ENCODE measurements at places on chromosomes 5 and 9. TPM values are rescaled to one million over a fixed set of nuclear protein-coding genes. Genes with fewer than 3 reads are reported as not detected.

The IGFBPL1 gene
- 0.87 TPM for total RNA-seq

DNA sequence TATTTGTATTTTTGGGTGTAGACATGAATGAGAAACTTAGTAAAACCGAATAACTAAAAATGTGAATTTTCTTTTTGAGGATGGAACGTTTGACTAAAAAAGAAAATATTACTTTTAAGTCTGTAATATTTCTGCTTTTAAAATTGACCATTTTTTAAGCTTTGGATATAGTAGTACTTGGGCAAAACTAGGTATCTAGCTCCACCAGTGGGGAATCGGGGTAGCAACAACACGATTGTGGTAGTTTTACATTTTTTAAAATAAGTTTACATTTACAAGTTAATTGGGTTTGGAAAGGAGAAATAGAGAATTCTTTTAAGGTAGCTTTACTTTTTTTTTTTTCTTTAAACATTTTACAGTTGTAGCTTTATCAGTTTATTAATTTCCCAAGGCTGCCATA, 154.4 kb downstream of the MAN2A1 start:
- H3K27ac ChIP-seq, result no peak overlapping the region
- no peak overlapping the region for H3K4me3 ChIP-seq
- no peak for DNase-seq
- no peaks in the 10 kb centered on the region for H3K4me1 ChIP-seq
- peaks cover 36% of the 10 kb centered on the region for H3K36me3 ChIP-seq
- H3K27me3 ChIP-seq, result no peaks in the 10 kb centered on the region

GRCh38 chr9:26973989-26974388, 17.8 kb downstream of the IFT74 start:
- H3K4me1 ChIP-seq, result no peaks in the 10 kb centered on the region
- H3K27ac ChIP-seq, result no peak overlapping the region
- H3K27me3 ChIP-seq, result no peaks in the 10 kb centered on the region
- DNase-seq, result no peak
- H3K36me3 ChIP-seq, result no peaks in the 10 kb centered on the region
- no peak overlapping the region for H3K4me3 ChIP-seq

GRCh38 chr5:54845567-54845941, 139.8 kb downstream of the ESM1 start:
- no peaks in the 10 kb centered on the region for H3K4me1 ChIP-seq
- no peak for DNase-seq
- H3K36me3 ChIP-seq, result no peaks in the 10 kb centered on the region
- H3K27me3 ChIP-seq, result no peaks in the 10 kb centered on the region
- no peak overlapping the region for H3K27ac ChIP-seq

GRCh38 chr5:129554134-129554904, 94.2 kb downstream of the ADAMTS19 start:
- DNase-seq, result no peak
- H3K27ac ChIP-seq, result no peak overlapping the region
- H3K36me3 ChIP-seq, result no peaks in the 10 kb centered on the region
- H3K4me1 ChIP-seq, result no peaks in the 10 kb centered on the region
- H3K27me3 ChIP-seq, result no peaks in the 10 kb centered on the region

The MSX2 gene
- total RNA-seq, result 0.52 TPM

The SLC6A3 gene
- 0.52 TPM for total RNA-seq

The CHD1 gene
- 33.3 TPM for total RNA-seq

DNA sequence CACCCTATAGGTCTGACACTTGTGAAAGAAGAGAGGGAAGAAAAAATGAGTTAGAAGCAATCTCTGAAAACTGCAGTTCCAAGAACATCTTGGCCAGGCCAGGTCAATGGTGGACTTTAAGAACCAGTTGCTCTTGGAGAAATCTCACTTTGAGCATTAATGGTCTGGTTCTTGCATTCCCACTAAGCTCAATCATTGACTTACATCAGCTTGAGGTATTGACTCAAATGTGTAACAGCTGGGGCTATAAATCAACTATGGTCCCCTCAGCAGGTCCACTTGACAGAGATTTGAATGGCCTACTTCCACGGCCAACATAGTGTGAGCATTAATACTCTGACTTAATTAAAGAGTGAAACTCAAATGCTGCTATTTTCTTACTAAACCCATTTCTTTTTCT, 357.8 kb upstream of the RGMB start:
- no peak overlapping the region for H3K27ac ChIP-seq
- DNase-seq, result no peak
- H3K4me3 ChIP-seq, result no peak overlapping the region
- H3K36me3 ChIP-seq, result no peaks in the 10 kb centered on the region

DNA sequence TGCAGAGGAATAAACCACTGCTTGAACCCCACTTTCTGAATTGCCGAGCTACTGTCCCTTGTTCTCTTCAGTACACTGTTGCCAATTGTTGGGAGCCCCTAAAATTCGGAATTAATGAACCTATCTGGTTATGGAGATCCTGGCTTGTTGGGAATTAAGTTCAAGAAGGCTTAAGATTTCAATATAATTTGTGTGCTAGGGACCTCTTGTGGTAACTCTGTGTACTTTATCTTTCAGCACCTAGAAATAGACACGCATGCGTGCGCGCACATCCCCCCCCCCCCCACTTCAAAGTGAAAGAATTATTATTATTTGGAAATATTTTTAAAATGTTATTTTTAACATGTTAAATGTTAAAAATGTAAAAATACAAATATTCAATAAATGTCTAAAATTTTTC, 53.3 kb upstream of the FAM169A start:
- H3K27ac ChIP-seq, result no peak overlapping the region
- DNase-seq, result no peak
- H3K36me3 ChIP-seq, result no peaks in the 10 kb centered on the region
- H3K27me3 ChIP-seq, result no peaks in the 10 kb centered on the region
- no peak overlapping the region for H3K4me3 ChIP-seq

DNA sequence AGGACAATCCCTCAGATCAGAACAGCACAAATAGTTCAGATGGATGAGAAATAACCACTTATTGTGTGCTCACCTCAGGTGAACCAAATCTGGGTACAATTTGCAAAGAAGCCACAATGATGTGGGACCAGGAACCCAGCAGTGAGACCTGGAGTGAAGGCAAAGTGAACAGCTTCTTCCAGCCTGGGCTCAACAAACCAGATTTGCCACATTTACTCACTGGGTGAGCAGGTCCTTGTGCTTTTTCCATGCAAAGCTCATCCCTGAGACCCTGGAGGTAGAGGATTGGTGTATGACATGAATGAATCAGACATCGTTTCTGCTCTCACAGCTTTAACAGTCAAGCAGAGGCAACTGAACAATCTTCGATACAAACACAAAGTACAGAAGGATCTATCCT, 29.1 kb upstream of the GRIA1 start:
- H3K4me3 ChIP-seq, result no peak overlapping the region
- H3K27ac ChIP-seq, result no peak overlapping the region
- no peaks in the 10 kb centered on the region for H3K27me3 ChIP-seq
- H3K4me1 ChIP-seq, result no peaks in the 10 kb centered on the region

DNA sequence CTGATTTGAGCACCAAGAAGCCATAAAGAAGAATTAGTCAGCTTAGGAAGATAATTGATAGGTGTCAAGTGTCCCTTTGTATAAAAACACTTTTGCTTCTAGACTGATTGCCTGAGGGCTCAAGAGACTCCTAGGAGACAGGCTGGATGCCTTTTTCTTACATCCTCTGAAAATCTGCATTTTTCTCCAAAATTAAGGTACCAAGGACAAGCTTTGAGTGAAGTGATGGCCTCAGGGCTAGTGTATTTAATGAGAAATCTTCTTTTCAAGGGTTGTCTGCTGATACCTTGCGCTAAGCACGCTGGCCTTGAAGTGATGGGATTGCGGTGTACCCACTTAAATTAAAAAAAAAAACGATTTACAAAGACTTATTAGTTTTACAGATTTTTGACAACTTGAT, 304.0 kb downstream of the TLR4 start:
- H3K36me3 ChIP-seq, result no peaks in the 10 kb centered on the region
- H3K27me3 ChIP-seq, result no peaks in the 10 kb centered on the region
- H3K27ac ChIP-seq, result no peak overlapping the region
- no peak for DNase-seq

GRCh38 chr5:71830681-71831539, 111.8 kb downstream of the CARTPT start:
- no peaks in the 10 kb centered on the region for H3K27me3 ChIP-seq
- no peaks in the 10 kb centered on the region for H3K36me3 ChIP-seq
- no peak overlapping the region for H3K4me3 ChIP-seq
- H3K27ac ChIP-seq, result no peak overlapping the region

DNA sequence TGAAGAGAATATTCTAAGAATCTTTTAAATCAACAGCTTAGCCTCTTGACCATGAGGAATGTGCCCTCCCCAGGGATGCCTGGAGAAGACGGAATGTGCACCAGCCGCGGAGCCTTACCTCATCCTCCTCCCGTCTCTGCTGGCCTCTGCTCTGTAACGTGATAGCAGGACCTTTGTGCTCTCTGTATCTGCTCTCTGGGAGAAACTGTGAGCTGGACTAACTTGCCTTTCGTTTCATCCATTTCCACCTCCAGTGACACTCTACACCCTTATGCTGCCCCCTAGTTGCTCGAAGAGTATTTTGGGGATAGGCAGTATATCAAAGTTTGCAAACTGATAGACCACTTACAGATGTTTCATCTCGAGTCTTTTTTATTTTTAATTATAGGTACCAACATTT, 141.4 kb downstream of the NPR3 start:
- DNase-seq, result no peak
- peaks cover 4% of the 10 kb centered on the region for H3K4me1 ChIP-seq
- no peaks in the 10 kb centered on the region for H3K36me3 ChIP-seq
- no peak overlapping the region for H3K4me3 ChIP-seq

GRCh38 chr9:35791297-35791921, at the start of gene NPR2:
TSS of gene NPR2 (plus strand) at chr9:35791591. CDS start at chr9:35792409, 818 bp downstream.
- peak within 1 kb of the TSS; percentile 50 for H3K4me3 ChIP-seq
- no peaks in the 10 kb centered on the region for H3K36me3 ChIP-seq

GRCh38 chr5:1850324-1851154, 32.2 kb downstream of the IRX4 start:
- no peak overlapping the region for H3K4me3 ChIP-seq
- H3K27me3 ChIP-seq, result peaks cover 63% of the 10 kb centered on the region
- no peaks in the 10 kb centered on the region for H3K36me3 ChIP-seq
- H3K4me1 ChIP-seq, result no peaks in the 10 kb centered on the region
- no peak for DNase-seq
- H3K27ac ChIP-seq, result no peak overlapping the region

The FAM200C gene
- total RNA-seq, result 2.8 TPM

The WDR38 gene
- not detected for total RNA-seq

DNA sequence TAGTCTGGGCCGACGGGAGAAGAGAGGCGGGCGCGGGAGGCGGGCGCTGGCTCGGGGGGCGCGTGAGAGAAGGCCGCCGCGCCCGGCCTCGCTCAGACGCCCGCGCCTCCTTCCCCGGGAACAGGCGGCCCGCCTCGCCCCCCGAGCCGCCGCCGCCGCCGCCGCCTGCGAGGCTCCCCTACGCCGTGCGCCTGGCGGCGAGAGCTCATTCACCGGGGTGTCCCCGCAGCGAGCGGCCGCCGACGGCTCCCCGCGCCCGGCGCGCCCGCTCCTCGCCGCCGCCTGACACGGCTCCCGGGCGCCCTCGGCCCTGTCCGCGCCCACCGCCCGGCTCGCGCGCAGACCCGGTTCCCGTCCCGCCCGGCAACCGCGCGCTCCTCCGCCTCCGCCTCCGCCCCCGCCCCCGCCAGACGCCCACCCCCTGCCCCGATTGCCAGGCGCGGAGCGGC, at the start of gene GNAQ:
Gene GNAQ, minus strand, starts transcription at position 368 of the 449 bp plus-strand sequence. CDS start 576 bp downstream, outside the sequence.
- H3K27ac ChIP-seq, result peak within 1 kb of the TSS; percentile 94
- H3K4me1 ChIP-seq, result peaks cover 36% of the 10 kb centered on the region
- DNase-seq, result peak; percentile 78
- H3K36me3 ChIP-seq, result no peaks in the 10 kb centered on the region
- H3K4me3 ChIP-seq, result peak within 1 kb of the TSS; percentile 63

The RLN1 gene
- not detected for total RNA-seq

DNA sequence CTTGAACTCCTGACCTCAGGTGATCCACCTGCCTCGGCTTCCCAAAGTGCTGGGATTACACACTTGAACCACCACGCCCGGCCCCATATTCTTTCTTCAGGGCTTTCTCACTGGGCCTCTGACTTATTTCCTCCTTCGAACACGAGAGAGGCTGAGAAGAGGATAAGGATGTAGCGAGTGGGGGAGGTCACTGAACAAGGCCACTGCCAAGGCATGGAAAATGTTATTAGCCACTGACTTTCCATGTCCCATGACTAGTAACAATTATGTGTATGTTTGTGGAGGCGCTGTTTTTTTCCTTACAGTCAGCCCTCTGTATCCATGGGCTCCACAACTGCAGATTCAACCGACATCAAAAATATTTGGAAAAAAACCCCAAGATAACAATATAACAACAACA, 12.3 kb upstream of the FCHSD1 start:
- peaks cover 7% of the 10 kb centered on the region for H3K36me3 ChIP-seq
- DNase-seq, result no peak
- H3K4me1 ChIP-seq, result no peaks in the 10 kb centered on the region
- no peak overlapping the region for H3K4me3 ChIP-seq
- H3K27me3 ChIP-seq, result no peaks in the 10 kb centered on the region

The C1QTNF2 gene
- total RNA-seq, result 2.2 TPM

- peak within 1 kb of the TSS; percentile 90 for H3K4me3 ChIP-seq
- DNase-seq, result peak; percentile 94
- H3K4me1 ChIP-seq, result peaks cover 42% of the 10 kb centered on the region
- no peaks in the 10 kb centered on the region for H3K27me3 ChIP-seq
- peak within 1 kb of the TSS; percentile 82 for H3K27ac ChIP-seq
- H3K36me3 ChIP-seq, result no peaks in the 10 kb centered on the region
Measured at GRCh38 chr5:140346348-140347221, at the start of gene HBEGF. TSS of gene HBEGF (minus strand) at chr5:140346603. CDS start at chr5:140346328, 275 bp downstream.

DNA sequence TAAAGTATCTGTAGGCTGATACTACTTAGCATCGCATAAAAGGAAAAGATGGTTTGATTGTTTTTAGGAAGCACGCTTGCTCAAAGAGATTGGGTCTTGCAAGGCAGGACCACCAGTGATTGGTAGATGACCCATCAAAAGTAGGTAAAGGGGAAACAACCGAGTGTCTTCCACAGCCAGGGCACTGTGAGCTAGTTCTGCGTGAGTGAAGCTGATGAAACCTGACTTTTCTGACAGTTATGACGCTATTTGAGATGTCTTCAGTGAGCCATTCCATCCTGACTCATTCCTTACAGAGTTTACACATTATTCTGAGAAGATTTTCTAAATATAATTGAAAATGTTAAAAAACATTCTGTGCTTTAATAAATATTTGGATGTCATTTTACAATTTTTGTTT, 49.7 kb downstream of the BASP1 start:
- no peak overlapping the region for H3K4me3 ChIP-seq
- H3K36me3 ChIP-seq, result no peaks in the 10 kb centered on the region
- H3K27ac ChIP-seq, result no peak overlapping the region
- DNase-seq, result no peak

GRCh38 chr5:134053314-134053839, 48.6 kb upstream of the VDAC1 start:
- H3K4me3 ChIP-seq, result no peak overlapping the region
- DNase-seq, result no peak
- no peaks in the 10 kb centered on the region for H3K27me3 ChIP-seq

The GOLM1 gene
- 15.4 TPM for total RNA-seq

The RANBP17 gene
- total RNA-seq, result 17.8 TPM

DNA sequence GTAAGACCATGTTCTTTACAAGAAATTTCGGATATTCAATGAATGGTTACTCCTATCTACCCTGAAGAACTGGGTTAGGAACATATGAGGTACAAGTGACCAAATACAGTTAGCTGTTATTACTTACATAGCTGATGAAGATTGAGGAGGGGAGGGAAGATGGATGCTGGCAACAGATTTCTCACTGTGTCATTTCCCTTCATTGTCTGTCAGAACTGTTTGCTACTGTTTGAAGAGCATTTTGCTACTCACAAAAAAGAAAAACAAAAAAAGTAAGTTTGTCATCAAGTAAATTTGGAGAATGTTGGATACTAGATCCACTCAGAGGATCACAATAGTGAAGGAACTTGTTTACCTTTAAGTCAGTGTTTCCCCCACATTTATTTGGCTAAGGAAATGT, 53.7 kb downstream of the ENC1 start:
- H3K4me3 ChIP-seq, result no peak overlapping the region
- H3K4me1 ChIP-seq, result no peaks in the 10 kb centered on the region
- H3K27me3 ChIP-seq, result no peaks in the 10 kb centered on the region
- H3K36me3 ChIP-seq, result no peaks in the 10 kb centered on the region
- DNase-seq, result no peak

The TSLP gene
- 1.7 TPM for total RNA-seq

The OR1Q1 gene
- not detected for total RNA-seq

All from upper lobe of right lung (tissue), 1 donor.